ENCODE measurements at places on chromosomes 2 and 18.
A peak's percentile ranks its signal among the peaks of the same experiment; 100 is the strongest.

- no peak for ATAC-seq
Observed at GRCh38 chr2:163255086-163255485, 416.5 kb upstream of the KCNH7 start.

DNA sequence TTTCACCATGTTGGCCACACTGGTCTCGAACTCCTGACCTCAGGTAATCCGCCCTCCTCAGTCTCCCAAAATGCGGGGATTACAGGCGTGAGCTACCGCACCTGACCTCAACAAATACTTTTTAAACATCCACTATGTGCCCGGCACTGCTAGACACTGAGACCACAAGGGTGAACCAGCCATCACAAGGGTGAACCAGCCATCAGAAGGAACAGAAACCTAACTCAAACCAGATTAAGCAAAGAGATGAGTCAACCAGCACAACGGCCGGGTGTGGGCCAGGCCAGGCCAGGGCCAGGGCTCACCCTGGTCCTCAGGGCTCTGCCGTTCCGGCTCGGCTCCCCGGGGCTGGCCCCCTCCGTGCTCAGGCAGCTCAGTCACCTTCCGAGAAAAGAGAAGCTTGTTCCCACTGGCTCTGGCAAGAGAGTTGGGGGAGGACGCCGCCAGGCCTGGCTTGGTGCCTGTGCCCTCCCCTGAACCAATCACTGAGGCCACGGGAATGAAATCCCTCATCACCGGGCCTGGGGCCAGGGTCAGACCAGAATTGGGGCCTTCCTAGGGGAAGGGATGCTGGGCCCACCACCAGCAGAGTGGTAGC is 4.4 kb downstream of the TEX44 start:
- no peak for ATAC-seq

- no peak for ATAC-seq
Observed at GRCh38 chr2:179302764-179303571, 38.3 kb upstream of the SESTD1 start.

DNA sequence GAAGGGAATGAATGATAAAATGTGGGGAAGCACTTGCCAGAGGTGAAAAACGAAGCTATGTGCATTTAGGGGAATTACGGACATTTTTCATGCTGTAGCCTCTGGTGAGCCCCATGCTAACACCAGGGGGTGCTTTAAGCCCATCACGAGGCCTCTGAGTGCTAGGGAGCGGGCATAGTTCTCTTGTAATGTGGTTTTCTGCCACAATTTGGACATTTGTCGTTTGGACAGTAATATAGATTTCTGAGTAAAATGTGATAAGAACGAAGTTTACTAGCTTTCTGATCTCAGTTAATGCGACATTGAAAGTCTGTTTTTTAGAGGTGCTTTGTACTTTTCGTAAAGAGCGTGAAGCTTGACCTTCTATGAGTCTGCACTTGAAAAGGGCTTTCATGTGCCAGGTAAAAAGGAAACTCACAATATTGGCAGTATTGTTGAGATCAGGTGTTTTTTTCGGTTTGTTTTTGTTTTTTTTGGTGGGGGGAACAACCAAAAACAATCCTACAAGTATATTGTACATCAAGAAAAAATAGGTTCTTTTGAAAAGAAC is 50.6 kb downstream of the TRAF3IP1 start:
- ATAC-seq: peak; percentile 82

- no peak for ATAC-seq
Observed at GRCh38 chr2:171505374-171505773, 16.9 kb upstream of the CYBRD1 start.

DNA sequence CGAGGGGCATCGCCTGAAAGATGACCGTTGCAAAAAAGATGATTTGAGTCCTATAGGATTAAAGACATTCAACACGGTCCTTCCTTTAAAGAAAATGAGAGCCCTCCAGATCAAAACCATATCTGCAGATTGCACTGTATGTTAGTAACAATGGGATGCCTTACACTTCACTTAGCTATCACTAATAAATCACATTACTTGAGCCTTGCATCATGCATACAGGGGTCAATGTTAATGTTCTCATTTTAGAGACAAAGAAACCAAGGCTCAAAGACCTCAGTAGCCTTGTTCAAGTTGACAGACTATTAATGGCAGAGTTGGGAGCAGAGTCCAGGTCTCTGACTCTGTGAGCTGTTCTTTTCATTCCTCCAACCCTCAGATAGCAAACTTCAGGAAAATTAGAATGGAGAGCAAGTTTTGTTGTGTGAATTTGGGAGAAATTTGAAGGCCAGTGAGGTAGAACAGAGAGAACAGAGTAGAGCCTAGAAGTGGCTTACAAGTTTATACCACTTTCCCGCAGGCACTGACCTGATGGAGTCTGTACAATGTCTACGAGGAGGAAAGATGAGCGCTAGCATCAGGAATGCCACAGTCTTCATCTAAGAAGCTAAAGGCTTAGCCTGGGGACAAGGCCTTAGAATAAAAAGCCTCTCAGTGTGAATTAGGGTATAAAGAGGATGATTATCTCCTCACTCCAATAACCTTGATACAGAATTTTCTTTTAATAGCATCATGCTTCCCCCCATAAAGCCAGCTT is 48.3 kb downstream of the TRIB2 start:
- ATAC-seq: no peak

DNA sequence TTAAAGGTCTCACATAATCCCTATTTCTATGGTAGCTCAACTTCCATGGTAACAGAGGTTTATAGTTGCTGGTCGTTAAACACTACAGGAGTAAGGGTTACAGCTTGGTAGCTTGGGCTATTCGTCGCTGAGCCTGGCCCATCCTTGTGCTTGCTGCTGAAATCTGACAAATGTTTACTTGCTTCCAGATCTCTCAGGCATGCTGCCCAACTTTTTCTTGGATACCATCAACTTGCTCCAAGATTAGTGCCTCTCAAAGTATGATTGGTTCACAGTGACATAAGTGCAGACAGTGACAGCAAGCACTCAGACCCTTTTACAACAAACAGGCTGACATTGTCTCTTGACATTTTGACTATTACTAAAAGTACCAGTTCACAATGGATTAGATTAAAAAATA is 231.8 kb downstream of the KCNS3 start:
- ATAC-seq: no peak

- no peak for ATAC-seq
Observed at GRCh38 chr2:82959727-82960126, 1499.4 kb downstream of the SUCLG1 start.

GRCh38 chr2:164810843-164811242 is 30.8 kb downstream of the COBLL1 start:
- no peak for ATAC-seq

DNA sequence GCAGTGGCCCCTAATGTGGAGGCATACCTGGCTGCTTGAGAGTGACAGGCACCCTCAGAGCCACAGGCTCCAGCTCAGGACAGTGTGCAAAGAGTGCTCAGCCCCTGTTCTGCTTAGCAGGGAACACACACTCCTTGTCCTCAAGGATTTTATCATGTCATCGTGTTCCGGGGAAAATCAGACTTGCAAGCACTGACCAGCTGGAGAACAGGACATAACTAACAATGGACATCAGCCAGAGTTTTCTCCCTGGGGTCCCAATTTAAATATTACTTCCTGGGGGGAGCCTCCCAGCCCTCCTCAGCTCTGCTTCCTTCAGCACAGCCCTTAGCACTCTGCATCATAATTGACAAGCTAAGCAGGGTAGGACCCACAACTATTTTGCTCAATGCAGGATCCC is 175.4 kb upstream of the ACAA2 start:
- no peak for ATAC-seq

GRCh38 chr2:212465456-212465855 is 73.1 kb downstream of the ERBB4 start:
- ATAC-seq: no peak

DNA sequence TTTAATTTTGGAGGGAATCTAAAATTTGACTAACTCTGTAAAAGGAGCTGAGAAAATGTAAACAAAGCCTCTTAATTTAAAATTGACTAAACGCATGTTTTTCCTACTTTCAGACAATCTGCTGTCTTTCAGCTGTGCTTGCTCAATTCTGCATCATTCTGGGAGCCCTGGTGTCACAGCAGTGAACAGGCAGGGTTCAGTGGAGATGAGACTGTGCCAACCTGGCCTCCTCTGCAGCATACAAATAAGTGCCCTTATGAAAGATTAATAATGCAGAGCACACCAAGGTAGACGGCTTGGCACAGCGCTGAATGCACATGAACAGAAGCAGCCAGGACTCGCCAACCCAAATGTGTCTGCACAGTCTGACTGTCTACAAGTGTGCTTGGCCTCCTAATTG is 222.0 kb upstream of the CHAC2 start:
- ATAC-seq: no peak
